Activated CD4-positive, alpha-beta T cell treated with anti-CD3 and anti-CD28 coated beads, Interleukin-2, amount 10 ng/mL, durations not matched to agents 24 days and 14 days (primary cell): ENCODE measurements at places on chromosomes 4 and X.

DNA sequence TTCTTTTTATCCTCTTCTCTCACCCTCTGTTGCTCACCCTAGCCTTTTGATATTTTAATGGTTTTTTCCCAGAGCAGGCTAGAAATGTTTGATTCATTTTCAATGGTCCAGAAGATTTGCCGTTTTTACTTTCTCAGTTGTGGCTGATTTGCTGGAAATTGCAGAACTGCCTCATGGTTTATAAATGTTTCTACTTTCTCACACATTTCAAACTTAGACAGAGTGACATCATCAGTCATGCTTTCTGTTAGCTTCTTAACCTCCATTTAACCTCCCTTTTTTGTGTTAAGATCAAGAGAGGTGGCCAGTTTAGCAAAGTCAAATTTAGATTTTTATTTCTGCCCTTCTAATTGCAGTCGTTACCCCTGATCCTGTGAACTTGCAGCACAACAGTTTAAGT lies 8.7 kb downstream of the RXFP1 start:
- DNase-seq: no peak

- DNase-seq: no peak
Measured at GRCh38 chr4:3470244-3471097, 7.4 kb downstream of the DOK7 start.

DNA sequence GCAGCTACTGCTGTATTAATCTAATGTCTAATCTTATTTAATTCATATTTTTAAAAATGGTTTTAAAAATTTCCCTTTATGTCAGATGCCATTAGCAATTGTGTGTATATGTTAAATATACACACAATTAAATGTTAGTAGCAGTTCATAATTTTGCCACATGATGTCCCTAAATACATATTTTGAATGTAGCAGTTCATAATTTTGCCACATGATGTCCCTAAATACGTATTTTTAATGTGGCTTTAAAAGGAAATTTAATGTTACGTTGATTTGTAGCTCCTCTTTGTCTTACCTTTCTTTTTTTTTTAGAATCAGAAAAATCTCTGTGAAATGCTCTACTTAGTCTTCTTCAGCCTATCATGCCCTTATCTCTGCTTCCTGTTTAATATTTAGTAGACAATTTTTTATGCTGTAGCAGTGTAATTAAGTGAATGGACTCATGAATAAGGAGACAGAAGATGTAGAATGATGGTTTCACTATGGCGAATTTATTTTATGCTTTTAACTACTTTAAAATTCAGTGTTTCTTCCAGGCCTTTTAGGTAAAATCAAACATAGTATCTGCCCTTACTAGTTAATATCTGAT lies 26.1 kb downstream of the RBM46 start:
- DNase-seq: no peak

DNA sequence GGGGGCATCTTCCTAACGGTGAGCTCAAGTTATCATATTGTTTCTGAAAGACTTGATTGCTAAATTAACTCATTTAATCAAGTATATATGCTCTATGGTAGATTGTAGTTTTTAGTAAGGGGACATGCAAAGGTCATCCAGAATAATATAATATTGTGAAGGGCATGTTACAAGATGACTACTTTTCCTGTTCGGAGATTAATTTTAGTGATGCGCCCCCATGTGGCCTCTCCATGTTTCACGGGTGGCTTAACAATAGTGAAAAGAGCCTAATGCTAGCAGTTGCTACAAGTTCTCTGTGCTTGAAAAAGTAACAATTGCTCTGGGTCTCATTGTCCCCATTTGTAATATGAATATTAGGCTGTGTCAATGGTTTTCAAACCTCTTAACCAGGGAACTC lies 12.2 kb downstream of the SMPX start:
- peak; percentile 74 for DNase-seq

DNA sequence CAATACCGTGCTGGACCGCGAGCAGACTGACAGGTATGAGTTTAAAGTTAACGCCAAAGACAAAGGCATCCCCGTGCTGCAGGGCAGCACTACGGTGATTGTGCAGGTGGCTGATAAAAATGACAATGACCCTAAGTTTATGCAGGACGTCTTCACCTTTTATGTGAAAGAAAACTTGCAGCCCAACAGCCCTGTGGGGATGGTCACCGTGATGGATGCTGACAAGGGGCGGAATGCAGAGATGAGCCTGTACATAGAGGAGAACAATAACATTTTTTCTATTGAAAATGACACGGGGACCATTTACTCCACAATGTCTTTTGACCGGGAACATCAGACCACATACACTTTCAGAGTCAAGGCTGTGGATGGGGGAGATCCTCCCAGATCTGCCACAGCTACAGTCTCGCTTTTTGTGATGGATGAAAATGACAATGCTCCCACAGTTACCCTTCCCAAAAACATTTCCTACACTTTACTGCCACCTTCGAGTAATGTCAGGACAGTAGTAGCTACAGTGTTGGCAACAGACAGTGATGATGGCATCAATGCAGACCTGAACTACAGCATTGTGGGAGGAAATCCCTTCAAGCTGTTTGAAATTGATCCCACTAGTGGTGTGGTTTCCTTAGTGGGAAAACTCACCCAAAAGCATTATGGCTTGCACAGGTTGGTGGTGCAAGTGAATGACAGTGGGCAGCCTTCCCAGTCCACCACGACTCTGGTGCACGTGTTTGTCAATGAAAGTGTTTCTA lies 3.2 kb downstream of the PCDH7 start:
- no peak for DNase-seq

DNA sequence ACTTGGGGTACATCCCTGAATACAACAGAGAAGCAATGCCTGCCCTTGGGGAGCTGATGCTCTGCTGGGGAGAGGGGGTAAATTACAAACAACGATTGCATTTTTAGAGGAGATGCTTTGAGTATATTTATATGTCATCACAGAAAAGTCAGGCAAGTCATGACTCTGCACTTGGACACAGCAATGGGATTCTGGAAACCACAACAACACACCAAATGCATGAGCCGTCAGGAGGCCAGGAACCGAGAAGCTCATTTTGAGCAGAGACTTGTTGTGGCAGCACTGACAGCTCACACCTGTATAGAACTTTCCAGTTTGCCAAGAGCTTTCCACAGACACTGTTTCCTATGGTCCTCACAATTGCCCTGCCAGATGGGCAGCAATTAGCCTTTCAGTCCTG lies 113.2 kb upstream of the RBPJ start:
- no peak for DNase-seq

DNA sequence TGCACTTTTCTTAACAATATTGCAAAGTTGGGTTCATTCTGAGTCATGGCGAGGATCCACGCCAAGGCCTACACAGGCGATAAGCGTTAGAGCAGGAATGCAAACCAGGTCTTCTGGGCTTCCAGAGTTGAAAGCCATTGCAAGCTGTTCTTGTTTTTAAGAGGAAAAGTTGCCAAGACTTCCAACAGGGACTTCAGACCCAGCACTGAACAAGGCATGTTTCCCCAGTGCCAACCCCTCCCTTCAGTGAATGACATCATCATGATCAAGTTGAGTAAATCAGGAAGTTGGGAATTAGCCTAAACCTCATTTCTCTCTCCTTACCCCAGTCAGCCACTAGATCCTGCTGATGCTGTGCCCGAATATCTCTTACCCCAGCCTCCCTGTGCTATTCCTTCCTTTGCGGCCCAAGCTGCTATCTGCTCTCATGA lies 355.1 kb downstream of the HS3ST1 start:
- DNase-seq: no peak

- no peak for DNase-seq
Measured at GRCh38 chrX:37420185-37420584, 71.0 kb downstream of the PRRG1 start.

DNA sequence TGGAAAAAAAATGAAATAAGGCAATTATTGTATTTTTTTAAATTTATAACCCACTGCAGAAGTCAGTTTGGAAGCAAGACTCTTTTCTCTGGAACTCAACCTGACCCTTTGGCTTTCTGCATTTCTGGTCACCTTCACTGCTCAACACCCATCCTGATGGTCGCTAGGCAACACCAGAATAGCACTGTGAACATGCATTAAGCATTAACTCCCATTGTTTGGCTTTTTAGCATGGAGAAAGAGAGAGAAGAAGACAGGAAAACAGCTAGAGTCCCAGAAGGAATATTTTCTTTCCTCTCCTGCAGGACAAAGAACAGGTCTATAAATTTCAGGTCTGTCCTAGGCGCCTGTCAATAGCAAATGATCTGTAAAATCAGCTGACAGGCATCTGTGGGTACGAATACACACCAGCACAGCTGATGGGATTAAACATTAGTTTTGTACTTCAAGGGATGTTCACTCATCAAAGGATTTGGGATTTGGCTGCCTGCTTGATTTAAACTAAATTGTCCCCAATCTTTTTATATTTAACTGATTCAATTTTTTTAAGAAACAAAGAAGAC lies 137.2 kb upstream of the ETNPPL start:
- no peak for DNase-seq

- no peak for DNase-seq
Measured at GRCh38 chr4:172648471-172648870, 520.1 kb upstream of the GALNT7 start.

DNA sequence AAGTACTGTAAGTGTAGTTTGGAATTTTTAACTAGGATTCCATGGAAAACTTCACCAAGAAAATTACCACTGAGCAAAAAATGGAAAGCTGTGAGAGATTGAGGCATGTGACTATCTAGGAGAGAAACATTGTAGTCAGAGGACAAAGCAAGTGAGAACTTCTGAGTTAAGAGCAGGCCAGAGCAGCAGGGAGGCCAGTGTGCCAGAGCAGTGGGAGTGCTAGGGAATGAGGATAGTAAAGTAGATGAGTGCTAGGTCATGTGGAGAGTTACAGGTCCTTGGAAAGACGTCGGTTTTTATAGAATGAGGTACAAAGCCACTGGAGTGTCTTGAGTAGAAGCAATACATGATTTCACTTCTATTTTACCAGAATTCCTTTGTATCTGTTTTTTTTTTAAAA lies 52.7 kb upstream of the FAT4 start:
- no peak for DNase-seq

DNA sequence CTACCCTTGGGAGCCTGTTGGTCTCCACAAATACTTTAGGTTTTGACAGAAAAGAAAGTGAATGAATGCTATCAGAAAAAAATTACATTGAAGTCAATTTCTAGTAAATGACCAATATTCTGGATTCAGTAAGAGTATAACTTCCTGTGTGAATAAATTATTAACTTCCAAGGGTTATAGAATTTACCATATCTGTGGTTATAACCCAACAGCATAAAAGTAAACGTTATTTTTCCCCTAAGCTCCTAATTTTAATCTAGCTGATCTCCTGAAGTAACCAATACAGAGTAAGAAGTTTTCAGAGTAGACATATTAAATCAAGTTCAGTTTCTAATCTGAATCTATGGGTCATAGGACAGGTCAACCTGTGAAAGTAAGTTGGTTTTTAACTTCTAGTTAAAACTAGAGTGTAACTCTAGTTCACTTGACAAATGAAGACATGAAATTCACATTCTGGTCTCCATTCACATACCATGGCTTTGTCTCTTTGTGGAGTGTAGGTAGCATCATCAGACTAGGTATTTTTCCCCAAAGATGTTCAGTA lies 22.8 kb downstream of the DTHD1 start:
- no peak for DNase-seq

DNA sequence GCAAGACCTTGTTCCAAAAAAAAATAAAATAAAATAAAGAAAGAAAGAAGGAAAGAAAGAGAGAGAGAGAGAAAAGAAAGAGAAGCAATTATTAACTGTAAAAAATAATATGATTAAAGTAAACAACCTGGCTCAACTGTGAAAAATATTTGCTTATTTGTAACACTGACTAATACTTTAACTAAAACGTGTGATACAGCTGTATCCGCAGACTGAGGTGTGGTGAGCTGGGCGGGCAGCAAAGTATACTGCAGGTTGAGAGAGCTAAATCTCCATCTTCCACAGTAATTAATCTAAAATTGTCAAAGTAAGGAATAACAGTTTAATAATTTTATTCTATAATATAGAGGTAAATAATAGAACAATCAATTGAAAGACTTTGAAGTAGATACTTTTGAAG lies 145.5 kb upstream of the FAM241A start:
- no peak for DNase-seq

DNA sequence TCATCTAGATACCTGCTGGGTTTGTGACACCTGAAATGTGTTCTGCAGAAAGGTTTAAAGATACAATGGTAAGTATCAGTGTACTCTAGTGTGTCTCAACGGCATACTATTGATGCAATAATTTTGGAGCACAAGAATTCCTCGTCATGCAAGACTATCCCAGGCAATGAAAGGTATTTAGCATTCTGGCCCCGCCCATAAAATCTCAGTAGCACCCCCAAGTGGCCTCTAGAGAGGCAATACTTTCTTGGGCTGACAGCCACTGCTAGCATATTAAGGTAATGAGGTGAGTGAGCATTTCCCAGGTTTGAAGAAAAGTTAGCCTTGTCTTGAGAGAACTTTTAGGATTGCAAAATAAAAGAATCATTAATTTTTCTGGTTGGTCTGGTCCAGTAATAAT lies 24.0 kb downstream of the TAB3 start:
- DNase-seq: peak; percentile 61

GRCh38 chr4:88230461-88230891 lies 53.9 kb downstream of the PPM1K start:
- no peak for DNase-seq

GRCh38 chr4:154471032-154471431 lies 20.6 kb downstream of the DCHS2 start:
- DNase-seq: no peak

GRCh38 chrX:15418041-15418706 lies 34.0 kb upstream of the VEGFD start:
- DNase-seq: no peak

DNA sequence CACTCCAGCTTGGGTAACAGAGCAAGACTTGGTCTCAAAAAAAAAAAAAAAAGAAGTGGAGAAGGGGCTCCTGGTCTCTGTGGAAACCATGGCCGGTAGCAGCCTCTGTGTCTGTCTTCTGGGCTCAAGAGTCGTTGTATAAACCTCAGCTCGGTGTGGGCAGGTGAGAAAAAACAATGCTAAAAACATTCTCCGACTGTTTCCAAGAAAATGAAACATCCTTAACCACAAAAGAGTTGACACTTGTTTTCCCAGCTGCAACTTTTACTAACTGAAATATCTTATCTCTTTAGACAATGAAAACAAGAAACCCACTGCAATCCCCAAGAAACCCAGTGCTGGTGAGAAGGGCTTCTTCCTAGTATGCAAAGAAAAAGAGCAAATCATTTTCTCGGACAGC lies 26.2 kb downstream of the CD99 start:
- no peak for DNase-seq

DNA sequence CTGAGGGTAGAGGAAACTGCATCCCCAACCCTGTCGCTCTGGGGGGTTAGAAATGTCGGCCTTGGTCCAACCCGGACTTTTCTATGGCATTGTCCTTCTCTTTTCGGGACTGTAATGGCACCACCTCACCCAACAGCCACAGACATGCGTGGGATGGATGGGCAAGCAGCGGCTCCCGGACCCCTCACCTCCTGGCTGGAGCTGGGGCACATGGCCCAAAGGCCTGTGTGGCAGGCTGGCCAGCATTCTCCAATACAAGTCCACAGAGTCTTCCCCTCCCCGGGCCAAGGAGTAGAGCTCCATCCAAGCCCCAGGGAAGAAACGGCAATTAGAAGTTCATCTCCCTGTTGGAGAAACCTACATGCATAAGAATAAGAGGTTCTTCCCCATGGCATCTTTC lies 142.9 kb downstream of the NR3C2 start:
- no peak for DNase-seq

- DNase-seq: peak; percentile 84
Measured at GRCh38 chr4:87559090-87559837, 30.1 kb upstream of the SPARCL1 start.
